ENCODE measurements at places on chromosomes 11 and 22. TPM values are rescaled to one million over a fixed set of nuclear protein-coding genes. Genes with fewer than 3 reads are reported as not detected.

DNA sequence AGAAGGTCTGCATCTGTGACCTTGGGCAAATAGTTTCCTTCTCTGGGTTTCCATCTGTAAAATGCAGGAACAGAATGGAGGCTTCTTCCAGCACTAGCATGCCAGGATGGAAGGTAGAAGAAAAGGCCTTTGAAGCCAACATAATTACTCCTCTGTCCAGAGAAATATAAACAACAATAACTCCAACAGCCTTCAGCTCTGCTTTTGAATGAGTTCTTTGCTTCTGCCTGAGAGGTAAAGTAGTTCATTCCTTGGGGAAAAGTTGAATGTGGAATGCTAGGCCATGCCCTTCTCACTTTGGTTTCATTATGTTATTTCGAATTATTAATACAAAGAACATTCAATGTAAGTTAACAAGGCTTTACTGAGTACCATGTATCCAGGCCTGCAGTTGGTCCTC, 61.2 kb upstream of the BLID start:
- H3K36me3 ChIP-seq, result no peaks in the 10 kb centered on the region
- no peak for DNase-seq
- H3K4me1 ChIP-seq, result no peaks in the 10 kb centered on the region
- H3K27ac ChIP-seq, result no peak overlapping the region
- H3K27me3 ChIP-seq, result no peaks in the 10 kb centered on the region
- no peak overlapping the region for H3K4me3 ChIP-seq

GRCh38 chr11:104705490-104706190, 192.6 kb downstream of the CASP12 start:
- no peaks in the 10 kb centered on the region for H3K4me1 ChIP-seq
- H3K4me3 ChIP-seq, result no peak overlapping the region
- H3K36me3 ChIP-seq, result no peaks in the 10 kb centered on the region

DNA sequence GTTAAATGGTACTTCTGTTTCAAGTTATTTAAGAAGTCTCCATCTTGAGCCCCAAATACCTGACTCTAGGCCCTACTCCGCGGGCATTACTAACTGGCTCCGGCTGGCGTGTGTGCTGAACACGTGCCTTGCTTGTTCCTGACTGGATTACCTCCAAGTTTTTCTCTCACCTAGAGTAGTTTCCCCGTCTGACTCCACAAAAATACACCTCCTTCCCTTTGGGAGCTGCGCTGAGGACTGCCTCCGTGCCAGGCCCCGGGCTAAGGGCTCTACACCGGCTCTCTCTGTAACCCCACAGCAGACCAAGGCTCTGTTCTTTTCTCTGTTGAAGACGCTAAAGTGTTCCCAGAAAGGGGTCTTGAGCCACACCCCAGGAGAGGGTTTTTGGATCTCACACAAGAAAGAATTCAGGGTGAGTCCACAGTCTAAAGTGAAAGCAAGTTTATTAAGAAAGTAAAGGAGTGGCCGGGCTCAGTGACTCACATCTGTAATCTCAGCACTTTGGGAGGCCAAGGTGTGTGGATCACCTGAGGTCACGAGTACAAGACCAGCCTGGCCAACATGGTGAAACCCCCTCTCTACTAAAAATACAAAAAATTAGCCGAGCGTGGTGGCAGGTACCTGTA, 61.8 kb downstream of the ANO1 start:
- peak; percentile 22 for DNase-seq
- no peaks in the 10 kb centered on the region for H3K4me1 ChIP-seq
- no peak overlapping the region for H3K4me3 ChIP-seq
- H3K27ac ChIP-seq, result peak overlapping the region; percentile 92
- H3K36me3 ChIP-seq, result no peaks in the 10 kb centered on the region
- H3K27me3 ChIP-seq, result peaks cover 37% of the 10 kb centered on the region

- H3K4me1 ChIP-seq, result peaks cover 2% of the 10 kb centered on the region
- no peak overlapping the region for H3K27ac ChIP-seq
- peak; percentile 38 for DNase-seq
- peaks cover 33% of the 10 kb centered on the region for H3K36me3 ChIP-seq
- no peaks in the 10 kb centered on the region for H3K27me3 ChIP-seq
These were observed 2.9 kb downstream of the BCR start for GRCh38 chr22:23183061-23183698.

Gene VSTM5
- 1.5 TPM for polyA plus RNA-seq

DNA sequence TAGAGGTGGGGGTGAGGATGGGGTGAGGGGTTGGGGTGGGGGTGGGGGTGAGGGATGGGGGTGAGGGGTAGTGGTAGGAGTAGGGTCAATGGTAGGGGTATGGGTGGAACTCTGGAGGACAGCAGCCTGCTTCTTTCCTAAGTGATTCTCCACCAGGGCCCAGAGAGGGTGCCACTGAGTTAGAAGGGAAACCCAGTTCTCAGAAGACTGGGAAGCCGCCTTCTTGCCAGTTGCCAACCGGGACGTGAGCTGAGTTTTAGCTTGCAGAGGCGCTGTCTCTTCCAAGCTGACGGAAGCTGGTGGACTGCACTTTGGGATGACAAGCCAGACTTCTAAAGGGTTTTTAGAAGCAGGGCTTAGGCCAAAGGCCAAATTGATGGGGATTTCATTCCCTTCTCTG, 104.4 kb downstream of the NAT10 start:
- H3K4me1 ChIP-seq, result peaks cover 4% of the 10 kb centered on the region
- H3K27me3 ChIP-seq, result no peaks in the 10 kb centered on the region
- no peak overlapping the region for H3K27ac ChIP-seq

DNA sequence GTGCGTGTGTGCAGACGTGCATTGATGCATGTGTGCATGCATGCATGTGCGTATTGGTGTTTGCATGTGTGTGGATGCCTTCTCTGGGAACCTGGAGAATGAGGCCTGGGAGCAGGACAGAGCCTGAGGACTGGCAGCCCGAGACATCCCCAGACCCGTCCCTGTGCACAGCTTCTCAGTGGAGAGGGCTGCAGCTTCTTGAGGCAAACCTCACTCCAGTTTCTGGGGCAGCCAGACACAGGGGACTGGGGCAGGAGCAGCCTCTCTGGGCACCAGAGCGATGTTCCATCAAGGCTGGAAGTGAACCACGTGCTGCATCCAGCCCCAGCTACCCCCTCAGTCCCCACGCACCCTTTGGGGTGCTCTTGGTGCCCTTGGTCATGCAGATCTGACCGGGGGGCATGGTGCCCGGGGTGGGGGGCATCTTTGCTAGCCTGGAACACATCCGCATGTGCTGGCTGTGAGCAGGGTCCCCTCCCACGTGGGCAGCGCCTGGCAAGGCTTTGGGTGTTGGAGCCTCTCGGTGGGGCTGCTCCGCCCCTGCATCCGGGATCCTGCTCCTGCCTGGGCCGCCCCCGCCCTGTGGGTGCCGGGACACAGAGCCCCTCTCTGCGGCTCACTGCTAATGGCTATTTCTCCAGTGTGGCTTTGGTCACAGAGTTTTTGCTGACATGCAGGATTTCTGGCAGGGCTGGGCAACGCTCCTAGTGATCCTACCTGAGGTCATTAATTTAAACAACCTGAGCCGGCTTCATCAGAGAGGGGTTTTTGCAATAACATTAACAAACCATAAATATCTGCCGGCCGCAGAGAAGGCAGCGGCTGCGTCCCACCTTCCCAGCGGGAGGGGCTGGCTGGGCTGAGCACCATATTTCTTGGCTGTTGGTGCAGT, 434.7 kb downstream of the TBC1D22A start:
- H3K4me1 ChIP-seq, result no peaks in the 10 kb centered on the region
- no peak overlapping the region for H3K4me3 ChIP-seq
- H3K27ac ChIP-seq, result no peak overlapping the region

GRCh38 chr22:38423512-38424503, 31.2 kb downstream of the KCNJ4 start:
- peaks cover 36% of the 10 kb centered on the region for H3K4me1 ChIP-seq
- H3K36me3 ChIP-seq, result no peaks in the 10 kb centered on the region
- H3K27ac ChIP-seq, result peak overlapping the region; percentile 83
- DNase-seq, result peak; percentile 92
- H3K4me3 ChIP-seq, result no peak overlapping the region

Gene BTG4
- polyA plus RNA-seq, result not detected

GRCh38 chr11:103024086-103024485, 67.9 kb downstream of the DCUN1D5 start:
- H3K27me3 ChIP-seq, result no peaks in the 10 kb centered on the region
- no peak for DNase-seq
- no peak overlapping the region for H3K4me3 ChIP-seq
- no peak overlapping the region for H3K27ac ChIP-seq

DNA sequence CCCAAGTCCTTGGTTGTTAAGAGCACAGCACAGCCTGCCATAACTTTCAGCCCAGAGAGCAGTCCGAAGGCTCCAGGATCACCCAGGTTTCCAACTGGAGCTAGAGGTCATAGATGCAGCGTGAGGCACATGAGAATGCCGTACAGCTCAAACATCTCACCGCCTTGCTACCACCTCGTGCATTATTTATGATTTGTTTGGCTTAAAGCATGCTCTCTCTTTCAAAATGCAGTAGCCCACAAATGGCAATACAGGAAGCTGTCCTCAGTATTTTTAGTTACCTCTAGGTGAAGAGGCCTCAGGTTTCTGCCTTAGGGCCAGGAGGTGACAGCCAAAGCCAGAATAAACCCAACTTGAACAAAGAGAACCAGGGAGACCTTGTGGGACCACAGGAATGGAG, 14.4 kb downstream of the SCN3B start:
- H3K4me3 ChIP-seq, result no peak overlapping the region
- DNase-seq, result no peak
- no peaks in the 10 kb centered on the region for H3K4me1 ChIP-seq
- H3K27ac ChIP-seq, result no peak overlapping the region

DNA sequence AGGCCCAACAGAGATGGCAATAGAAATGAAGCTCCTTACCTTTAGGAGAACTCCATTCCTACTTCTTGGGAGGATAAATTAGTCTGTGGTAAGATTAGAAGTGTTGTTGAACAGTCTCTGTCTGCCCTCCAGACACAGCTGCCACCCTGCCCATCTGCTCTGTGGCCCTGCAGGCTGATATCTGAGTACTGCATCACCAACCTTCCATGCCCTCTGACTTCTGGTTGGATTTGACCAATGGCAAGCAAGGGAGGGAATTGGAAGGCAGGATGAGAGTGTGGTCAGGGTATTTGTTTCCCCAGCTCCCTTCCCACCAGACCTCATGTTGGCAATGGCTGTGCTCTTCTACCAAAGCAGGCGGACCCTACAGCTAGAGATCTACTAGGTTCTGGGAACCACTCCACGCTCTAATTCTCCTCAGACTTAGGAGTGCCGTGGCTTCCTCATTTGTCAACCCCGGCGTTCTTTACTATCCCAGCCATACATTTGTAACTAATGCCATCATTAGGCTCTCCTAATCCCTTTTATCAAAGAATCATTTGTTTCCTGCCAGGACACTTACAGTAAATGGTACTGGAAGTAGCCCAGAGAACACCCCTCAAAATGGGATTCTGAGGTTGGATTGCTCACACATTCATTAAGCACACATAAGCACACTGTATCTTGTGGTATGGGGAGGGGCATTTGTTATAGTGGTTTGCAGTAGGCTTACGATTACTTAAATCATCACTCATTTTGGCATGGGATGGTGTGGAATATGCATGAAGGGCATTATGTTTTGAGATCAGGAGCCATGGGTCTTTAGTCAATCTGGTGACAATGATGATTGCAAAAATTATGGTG, 35.4 kb upstream of the CD44 start:
- no peak overlapping the region for H3K27ac ChIP-seq
- H3K4me3 ChIP-seq, result no peak overlapping the region
- H3K27me3 ChIP-seq, result no peaks in the 10 kb centered on the region
- no peaks in the 10 kb centered on the region for H3K4me1 ChIP-seq
- DNase-seq, result no peak

GRCh38 chr11:104844451-104844850, 53.8 kb downstream of the CASP12 start:
- H3K4me1 ChIP-seq, result no peaks in the 10 kb centered on the region
- no peak for DNase-seq
- H3K27ac ChIP-seq, result no peak overlapping the region
- H3K27me3 ChIP-seq, result no peaks in the 10 kb centered on the region
- H3K36me3 ChIP-seq, result no peaks in the 10 kb centered on the region
- no peak overlapping the region for H3K4me3 ChIP-seq

Gene NRXN2
- 0.45 TPM for polyA plus RNA-seq

DNA sequence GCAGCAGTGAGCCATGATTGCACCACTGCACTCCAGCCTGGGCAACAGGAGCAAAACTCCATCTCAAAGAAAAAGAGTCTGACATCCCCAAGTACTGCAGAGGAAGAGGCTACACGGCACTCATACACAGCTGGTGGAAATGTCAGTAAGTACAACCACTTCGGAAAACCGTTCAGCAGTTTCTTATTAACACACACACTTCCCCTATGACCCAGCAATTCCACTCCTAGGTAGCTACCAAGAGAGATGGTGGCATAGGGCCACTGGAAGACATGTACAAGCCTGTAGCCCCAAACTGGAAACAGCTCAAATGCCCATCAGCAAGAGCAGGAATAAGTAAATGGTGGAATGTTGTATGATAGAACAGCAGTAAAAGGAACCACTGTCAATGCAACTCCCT, 3.3 kb downstream of the DRAP1 start:
- H3K4me3 ChIP-seq, result no peak overlapping the region
- no peak overlapping the region for H3K27ac ChIP-seq
- H3K27me3 ChIP-seq, result no peaks in the 10 kb centered on the region
- H3K4me1 ChIP-seq, result peaks cover 9% of the 10 kb centered on the region
- peaks cover 3% of the 10 kb centered on the region for H3K36me3 ChIP-seq

DNA sequence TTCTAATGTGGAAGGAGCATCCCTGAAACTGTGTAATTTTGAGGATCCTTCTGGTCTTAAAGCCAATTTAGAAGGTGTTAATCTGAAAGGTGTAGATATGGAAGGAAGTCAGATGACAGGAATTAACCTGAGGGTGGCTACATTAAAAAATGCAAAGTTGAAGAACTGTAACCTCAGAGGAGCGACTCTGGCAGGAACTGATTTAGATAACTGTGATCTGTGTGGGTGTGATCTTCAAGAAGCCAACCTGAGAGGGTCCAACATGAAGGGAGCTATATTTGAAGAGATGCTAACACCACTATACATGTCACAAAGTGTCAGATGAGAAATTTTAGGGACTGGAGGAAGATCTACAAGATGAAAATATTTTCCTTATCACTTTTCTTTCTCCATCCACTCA, 7.6 kb downstream of the BCO2 start:
- H3K36me3 ChIP-seq, result no peaks in the 10 kb centered on the region
- no peak for DNase-seq
- H3K4me1 ChIP-seq, result no peaks in the 10 kb centered on the region
- H3K27me3 ChIP-seq, result no peaks in the 10 kb centered on the region
- no peak overlapping the region for H3K4me3 ChIP-seq

DNA sequence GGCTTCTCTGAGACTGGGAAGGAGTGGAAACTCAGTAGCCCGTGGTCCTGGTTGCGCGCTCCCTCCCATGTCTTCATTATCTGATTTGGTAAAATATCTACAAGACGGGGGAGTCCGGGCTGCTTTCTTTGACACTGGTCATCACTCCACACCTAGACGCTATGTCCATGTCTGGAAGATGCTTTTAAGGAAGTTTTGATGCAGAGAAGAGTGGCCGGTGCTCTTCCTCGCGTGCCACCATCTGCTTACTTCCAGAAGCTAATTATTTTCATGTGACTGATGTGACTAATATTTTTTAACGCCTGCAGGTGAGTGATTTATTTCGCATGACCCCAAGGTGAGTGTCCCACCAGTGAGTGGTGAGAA, 339 bp upstream of the TRIM21 start:
- no peak for DNase-seq
- H3K27me3 ChIP-seq, result no peaks in the 10 kb centered on the region
- no peak overlapping the region for H3K27ac ChIP-seq
- peaks cover 13% of the 10 kb centered on the region for H3K36me3 ChIP-seq
